Thyroid gland (tissue), 4 donors: ENCODE measurements at places on chromosomes 5 and 9. TPM values are rescaled to one million over a fixed set of nuclear protein-coding genes. Genes with fewer than 3 reads are reported as not detected.

DNA sequence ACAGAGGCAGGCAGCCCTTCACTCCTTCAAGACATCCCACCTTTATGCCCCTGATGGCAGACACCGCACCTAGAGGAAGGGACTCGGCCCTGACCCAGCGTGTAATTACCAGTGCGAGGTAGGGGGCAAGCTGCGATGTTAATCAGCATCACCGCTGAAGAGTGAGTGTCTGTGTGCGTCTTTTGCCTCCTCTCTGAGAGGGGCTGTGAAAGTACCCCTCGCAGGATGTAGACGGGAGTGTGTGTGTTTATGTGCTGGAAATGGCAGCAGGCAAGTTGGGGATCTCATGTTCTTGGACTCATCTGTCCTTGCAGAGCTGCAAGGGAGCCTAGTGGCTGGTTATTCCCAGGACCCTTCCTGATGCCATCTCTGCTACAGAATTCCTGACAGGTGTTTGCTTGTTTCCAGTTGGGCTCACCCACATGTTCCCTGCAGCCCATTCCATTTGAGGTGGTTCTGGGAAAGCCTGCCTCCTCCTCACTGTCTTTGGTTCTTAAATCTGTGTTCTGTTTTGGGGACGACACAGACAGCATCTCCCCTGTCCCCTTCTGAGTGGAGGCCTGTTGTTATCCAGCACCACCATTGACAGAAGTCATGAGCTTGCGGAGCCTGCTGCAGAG is 70.5 kb downstream of the ZNF618 start:
- no peak for DNase-seq
- no peaks in the 10 kb centered on the region for H3K36me3 ChIP-seq
- no peak overlapping the region for H3K27ac ChIP-seq
- H3K4me1 ChIP-seq: peaks cover 4% of the 10 kb centered on the region

The ANKRD20A1 gene
- total RNA-seq: 2.7 TPM

DNA sequence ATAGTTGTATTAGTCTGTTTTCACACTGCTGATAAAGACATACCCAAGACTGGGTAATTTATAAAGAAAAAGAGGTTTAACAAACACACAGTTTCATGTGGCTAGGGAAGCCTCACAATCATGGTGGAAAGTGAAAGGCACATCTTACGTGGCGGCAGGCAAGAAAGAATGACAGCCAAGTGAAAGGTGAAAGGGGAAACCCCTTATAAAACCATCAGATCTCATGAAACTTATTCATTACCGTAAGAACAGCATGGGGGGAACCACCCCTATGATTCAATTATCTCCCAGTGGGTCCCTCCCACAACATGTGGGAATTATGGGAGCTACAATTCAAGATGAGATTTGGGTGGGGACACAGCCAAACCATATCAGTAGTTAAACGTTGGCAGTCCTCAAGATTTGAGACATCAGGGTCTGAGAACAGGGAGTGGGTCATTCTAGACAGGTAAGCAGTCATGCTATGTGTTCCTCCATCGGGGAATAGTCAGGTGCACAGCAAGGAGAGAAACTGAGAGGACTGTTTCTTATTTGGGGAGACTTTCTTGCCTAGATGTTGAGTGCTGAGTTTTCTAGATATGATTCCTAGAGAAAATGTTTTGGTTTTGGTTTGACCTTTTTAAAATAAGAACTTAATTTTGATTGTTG is 45.8 kb upstream of the ENTREP1 start:
- H3K4me3 ChIP-seq: no peak overlapping the region
- H3K4me1 ChIP-seq: peaks cover 25% of the 10 kb centered on the region
- H3K27me3 ChIP-seq: no peaks in the 10 kb centered on the region
- no peak for DNase-seq

DNA sequence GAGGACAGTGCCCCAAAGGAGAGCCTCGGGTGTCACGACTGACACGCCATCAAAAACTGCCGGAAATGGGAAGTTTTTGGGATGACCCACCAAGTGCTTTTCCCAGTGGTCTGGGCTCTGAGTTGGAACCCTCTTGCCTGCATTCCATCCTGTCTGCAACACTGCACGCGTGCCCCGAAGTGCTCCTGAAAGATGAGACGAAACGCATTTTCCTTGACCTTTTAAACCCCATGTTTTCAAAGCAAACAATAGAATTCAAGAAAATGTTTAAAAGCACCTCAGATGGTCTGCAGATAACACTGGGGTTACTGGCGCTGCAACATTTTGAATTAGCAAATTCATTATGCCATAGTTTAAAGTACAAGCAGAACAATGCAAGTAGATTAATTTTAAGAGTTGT is 92.9 kb downstream of the ANKRD18A start:
- H3K27ac ChIP-seq: no peak overlapping the region
- no peaks in the 10 kb centered on the region for H3K27me3 ChIP-seq
- H3K36me3 ChIP-seq: no peaks in the 10 kb centered on the region
- no peaks in the 10 kb centered on the region for H3K4me1 ChIP-seq
- no peak overlapping the region for H3K4me3 ChIP-seq

DNA sequence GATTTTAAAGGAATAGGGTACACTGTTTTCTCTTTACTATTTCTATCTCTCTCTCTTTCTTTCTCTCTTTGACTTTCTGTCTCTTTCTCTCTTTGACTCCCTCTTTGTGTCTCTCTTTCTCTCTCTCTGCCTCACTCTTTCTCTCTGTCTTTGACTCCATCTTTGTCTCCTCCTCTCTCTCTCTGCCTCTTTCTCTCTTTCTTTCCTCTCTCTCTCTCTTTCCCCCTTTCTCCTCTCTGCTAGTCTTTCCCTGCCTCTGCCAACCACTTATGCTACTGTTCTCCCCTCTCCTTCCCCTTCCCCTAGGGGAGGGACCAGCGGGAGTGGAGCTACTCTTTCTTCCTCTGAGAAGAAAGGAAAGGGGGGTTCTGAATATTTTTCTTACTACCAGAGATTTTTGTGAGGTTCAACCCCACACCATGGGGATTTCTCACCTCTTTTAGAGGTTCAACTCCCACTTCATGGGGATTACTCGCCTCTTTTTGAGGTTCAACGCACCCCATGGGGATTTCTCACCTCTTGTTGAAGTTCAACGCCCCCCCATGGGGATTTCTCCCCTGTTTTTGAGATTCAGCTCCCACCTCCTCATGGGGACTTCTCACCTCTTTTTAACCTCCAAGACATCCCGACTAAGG is 309.9 kb downstream of the NR3C1 start:
- no peaks in the 10 kb centered on the region for H3K36me3 ChIP-seq
- no peaks in the 10 kb centered on the region for H3K27me3 ChIP-seq
- no peaks in the 10 kb centered on the region for H3K4me1 ChIP-seq
- DNase-seq: peak; percentile 4
- H3K27ac ChIP-seq: no peak overlapping the region
- no peak overlapping the region for H3K4me3 ChIP-seq

The GLRA1 gene
- total RNA-seq: not detected

DNA sequence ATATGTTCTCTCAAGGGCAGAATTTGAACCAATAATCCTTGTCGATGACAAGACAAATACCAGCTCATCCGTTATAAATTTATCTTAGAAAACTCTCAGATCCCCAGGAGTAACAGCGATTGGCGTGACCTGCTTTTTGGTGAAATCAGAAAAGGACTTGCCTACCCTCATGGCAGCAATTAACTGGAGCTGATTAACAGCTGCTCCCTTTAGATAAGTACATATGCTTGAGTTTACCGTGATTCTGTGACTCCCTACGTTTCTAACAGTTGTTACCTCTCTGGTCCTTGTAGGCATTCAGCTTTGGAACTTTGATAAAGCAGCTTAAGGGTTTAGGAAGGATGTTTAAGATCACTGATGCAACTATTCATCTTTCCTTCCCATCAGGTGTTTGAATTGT is 2.6 kb downstream of the INVS start:
- H3K4me3 ChIP-seq: no peak overlapping the region
- no peak for DNase-seq
- H3K36me3 ChIP-seq: peaks cover 7% of the 10 kb centered on the region
- H3K27me3 ChIP-seq: no peaks in the 10 kb centered on the region
- no peak overlapping the region for H3K27ac ChIP-seq
- H3K4me1 ChIP-seq: peaks cover 8% of the 10 kb centered on the region

The ST8SIA4 gene
- total RNA-seq: 3.4 TPM

The C5orf58 gene
- not detected for total RNA-seq

The BSPRY gene
- 79.7 TPM for total RNA-seq

- H3K4me1 ChIP-seq: peaks cover 61% of the 10 kb centered on the region
- peak overlapping the region; percentile 99 for H3K27ac ChIP-seq
- H3K27me3 ChIP-seq: no peaks in the 10 kb centered on the region
Observed at GRCh38 chr5:179820127-179820482, 600 bp upstream of the SQSTM1 start.

DNA sequence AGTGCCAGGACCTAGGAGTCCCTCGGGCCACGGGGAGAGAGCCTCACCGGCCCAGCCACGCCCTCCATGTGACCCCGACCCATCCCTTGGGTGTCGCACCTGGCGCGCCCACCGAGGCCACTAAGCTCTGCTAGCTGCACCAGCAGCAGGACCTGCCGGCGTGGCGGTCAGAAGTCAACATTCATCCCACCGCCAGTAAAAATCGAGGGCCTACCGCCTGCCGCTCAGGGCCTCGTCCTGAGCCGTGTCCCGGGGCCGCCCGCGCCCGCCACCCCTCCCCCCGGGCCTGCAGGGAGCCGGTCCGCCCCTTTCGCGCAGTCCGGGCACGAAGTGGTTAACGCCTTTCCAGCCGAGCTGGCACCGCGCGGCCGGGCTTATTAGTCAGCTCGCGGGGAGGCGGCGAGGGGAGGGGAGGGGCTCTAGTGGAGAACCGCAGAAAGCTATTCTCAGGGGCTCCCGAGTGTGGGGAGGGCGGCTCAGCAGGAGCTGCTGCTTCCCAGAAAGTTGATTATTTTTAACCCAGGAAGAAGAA is 124.4 kb downstream of the C9orf50 start:
- H3K27me3 ChIP-seq: no peaks in the 10 kb centered on the region
- H3K36me3 ChIP-seq: no peaks in the 10 kb centered on the region
- DNase-seq: peak; percentile 96
- H3K27ac ChIP-seq: peak overlapping the region; percentile 97
- H3K4me1 ChIP-seq: peaks cover 46% of the 10 kb centered on the region
- H3K4me3 ChIP-seq: peak overlapping the region; percentile 44

DNA sequence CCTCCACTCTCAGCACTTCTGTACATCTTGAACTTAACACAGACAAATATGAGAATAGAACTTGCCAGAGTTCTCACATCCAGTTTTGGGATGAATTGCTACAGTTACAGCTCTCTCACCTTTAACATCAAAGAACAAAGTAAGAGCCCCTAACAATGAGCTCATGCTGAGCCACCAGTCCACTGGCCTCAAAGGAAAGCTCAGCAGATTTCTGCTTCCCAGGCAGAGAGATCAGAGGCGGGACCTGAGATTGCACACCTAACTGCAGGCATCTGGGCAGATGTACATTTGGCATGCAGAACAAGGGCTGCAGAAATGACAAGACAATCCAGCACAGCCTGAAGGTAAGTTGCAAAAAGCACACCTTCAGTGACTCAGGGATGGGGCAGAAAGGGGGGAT is 300.9 kb downstream of the MRPS30 start:
- H3K4me3 ChIP-seq: no peak overlapping the region
- H3K27me3 ChIP-seq: no peaks in the 10 kb centered on the region
- no peak overlapping the region for H3K27ac ChIP-seq
- no peaks in the 10 kb centered on the region for H3K36me3 ChIP-seq
- no peaks in the 10 kb centered on the region for H3K4me1 ChIP-seq

DNA sequence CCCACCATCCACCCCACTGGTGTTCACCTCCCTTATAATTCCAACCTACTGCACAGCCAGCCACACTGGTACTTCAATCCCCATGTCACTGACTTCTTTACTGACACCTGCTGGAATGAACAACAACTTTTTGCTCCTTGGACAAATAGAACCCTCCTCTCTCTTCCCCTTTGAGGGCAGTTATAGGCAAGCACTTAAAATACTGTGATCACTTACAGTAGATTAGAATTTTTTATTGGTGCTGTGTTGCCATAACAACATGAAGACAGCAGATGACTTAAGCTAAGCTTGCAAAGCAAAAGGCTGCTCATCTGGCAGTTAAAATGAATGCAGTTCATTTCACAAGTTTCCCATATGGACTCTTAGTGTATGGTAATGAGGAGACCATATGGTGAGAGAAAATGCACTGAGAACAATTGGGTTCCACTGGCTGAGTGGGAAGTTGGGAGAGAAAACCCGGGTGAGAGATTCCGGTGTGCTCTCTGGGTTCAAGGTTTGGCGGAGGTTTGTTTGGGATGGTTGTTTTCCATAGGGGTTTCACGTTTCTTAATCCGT is 374.3 kb downstream of the EBF1 start:
- H3K27ac ChIP-seq: no peak overlapping the region
- H3K27me3 ChIP-seq: no peaks in the 10 kb centered on the region
- no peak for DNase-seq
- H3K4me3 ChIP-seq: no peak overlapping the region
- H3K4me1 ChIP-seq: peaks cover 6% of the 10 kb centered on the region

- H3K4me1 ChIP-seq: no peaks in the 10 kb centered on the region
- DNase-seq: no peak
- H3K36me3 ChIP-seq: no peaks in the 10 kb centered on the region
- no peaks in the 10 kb centered on the region for H3K27me3 ChIP-seq
- no peak overlapping the region for H3K4me3 ChIP-seq
Observed at GRCh38 chr5:34876275-34876674, 37.3 kb downstream of the TTC23L start.

- no peaks in the 10 kb centered on the region for H3K27me3 ChIP-seq
- H3K27ac ChIP-seq: no peak overlapping the region
- no peak for DNase-seq
- H3K36me3 ChIP-seq: no peaks in the 10 kb centered on the region
Observed at GRCh38 chr9:109452761-109453160, 45.3 kb downstream of the PTPN3 start.

DNA sequence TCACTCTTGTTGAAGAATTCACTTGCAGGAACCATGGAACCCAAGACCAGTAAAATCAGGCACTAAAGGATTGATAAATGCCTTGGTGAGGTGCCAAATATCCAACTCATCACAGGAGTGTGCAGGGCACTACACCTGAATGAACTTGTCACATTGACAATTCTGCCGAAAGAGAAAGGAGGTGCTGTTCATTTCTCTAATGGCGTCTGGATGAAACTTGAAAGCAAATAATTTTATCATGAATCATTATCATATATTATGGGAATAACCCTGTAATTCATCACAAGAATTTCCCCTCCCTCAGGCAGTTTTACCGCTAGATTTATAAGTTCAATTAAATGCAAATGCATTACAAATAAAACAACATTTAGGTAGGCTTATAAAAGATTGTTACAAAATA is 360.0 kb downstream of the GLIS3 start:
- no peak for DNase-seq
- no peak overlapping the region for H3K27ac ChIP-seq
- H3K36me3 ChIP-seq: no peaks in the 10 kb centered on the region
- H3K27me3 ChIP-seq: no peaks in the 10 kb centered on the region
